Epithelial cell of alveolus of lung (primary cell): ENCODE measurements at places on chromosomes 4 and X. TPM values are rescaled to one million over a fixed set of nuclear protein-coding genes. Genes with fewer than 3 reads are reported as not detected.

IL1RAPL1 gene
- total RNA-seq, result 0.40 and 1.9 TPM in 2 replicates

TET2 gene
- 5.6 and 13.3 TPM in 2 replicates for total RNA-seq

MEPE gene
- not detected in 2 replicates for total RNA-seq

FDCSP gene
- 7.7 and 11.6 TPM in 2 replicates for total RNA-seq

DAPP1 gene
- 0.39 TPM in 1 of 2 replicates, not detected in the other for total RNA-seq

ARX gene
- total RNA-seq, result not detected in 2 replicates

LNX1 gene
- 1.0 and 4.1 TPM in 2 replicates for total RNA-seq

TLR3 gene
- 3.4 and 3.7 TPM in 2 replicates for total RNA-seq

SHISA3 gene
- 4.3 and 46.2 TPM in 2 replicates for total RNA-seq

TLR1 gene
- 0.39 TPM in 1 of 2 replicates, not detected in the other for total RNA-seq

NAP1L3 gene
- total RNA-seq, result 2.1 and 2.8 TPM in 2 replicates

BEX4 gene
- 20.3 and 21.2 TPM in 2 replicates for total RNA-seq

GABRA4 gene
- under 0.01 TPM in 1 of 2 replicates, not detected in the other for total RNA-seq

MOB1B gene
- 10.9 and 15.1 TPM in 2 replicates for total RNA-seq

SORCS2 gene
- 0.52 and 6.8 TPM in 2 replicates for total RNA-seq

HMX1 gene
- not detected in 2 replicates for total RNA-seq

ENPEP gene
- total RNA-seq, result 0.13 and 0.64 TPM in 2 replicates
